ENCODE measurements at places on chromosomes 3 and 15.

DNA sequence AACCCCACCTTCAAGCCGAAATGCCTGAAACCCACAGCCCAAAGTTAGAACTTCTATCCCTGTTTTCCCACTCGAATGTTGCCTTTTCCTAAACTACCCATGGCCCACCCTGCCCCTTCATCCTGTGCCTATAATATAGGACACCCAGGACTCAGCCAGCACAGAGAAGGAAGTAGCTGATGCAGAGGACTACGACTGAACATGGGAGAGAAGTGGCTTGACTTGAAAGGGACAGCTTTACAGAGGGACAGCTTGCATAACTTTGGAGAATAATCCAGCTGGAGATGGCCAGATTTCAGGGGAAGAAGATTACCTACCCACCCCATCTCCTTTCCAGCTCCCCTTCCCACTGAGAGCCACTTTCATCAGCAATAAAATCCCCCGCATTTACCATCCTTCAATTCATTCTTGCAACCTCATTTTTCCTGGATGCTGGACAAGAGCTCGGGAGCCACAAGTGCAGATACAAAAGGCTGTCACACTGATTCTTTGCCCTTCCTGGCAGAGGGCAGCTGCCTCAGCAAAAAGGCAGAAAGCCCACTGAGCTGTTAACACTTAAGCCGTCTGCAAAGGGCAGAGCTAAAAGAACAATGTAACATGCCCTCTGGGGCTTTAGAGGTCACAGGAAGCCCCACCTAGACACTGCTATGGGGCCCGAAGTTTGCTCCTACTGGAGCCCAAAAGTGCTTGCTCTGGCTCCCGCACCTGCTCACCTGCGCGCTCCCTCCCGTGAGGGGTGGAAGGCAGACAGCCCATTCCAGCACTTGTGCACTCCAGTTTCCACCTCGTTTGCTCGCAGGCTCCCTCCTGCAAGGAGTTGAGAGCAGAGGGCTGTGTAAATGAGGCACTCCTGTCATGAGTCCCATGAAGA is 224.0 kb downstream of the TBC1D5 start:
- no peak overlapping the region for H3K27ac ChIP-seq
- H3K36me3 ChIP-seq, result no peaks in the 10 kb centered on the region
- H3K4me3 ChIP-seq, result no peak overlapping the region
- H3K4me1 ChIP-seq, result peaks cover 2% of the 10 kb centered on the region

DNA sequence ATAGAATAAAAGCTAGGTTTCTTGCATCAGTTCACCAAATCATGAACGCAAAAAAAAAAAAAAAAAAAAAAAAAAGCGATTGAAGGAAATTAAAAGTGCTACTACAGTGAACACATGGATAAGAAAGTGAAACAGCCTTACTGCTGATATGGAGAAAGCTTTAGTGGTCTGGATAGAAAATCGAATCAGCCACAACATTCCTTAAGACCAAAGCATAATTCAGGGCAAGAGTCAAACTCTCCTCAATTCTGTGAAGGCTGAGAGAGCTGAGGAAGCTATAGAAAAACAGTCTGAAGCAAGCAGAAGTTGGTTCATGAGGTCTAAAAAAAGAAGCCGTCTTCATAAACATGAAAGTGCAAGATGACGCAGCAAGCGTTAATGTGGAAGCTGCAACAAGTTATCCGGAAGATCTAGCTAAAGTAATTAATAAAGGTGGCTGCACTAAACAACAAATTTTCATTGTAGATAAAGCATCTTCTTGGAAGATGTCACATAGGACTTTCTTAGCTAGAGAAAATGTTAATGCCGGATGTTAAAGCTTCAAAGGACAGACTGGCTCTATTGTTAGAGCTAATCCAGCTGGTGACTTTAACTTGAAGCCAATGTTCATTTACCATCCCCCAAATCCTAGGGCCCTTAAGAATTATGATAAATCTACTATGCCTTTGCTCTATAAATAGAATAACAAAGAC is 19.2 kb downstream of the P3H2 start:
- H3K27me3 ChIP-seq, result no peaks in the 10 kb centered on the region
- H3K4me3 ChIP-seq, result no peak overlapping the region
- H3K4me1 ChIP-seq, result no peaks in the 10 kb centered on the region

DNA sequence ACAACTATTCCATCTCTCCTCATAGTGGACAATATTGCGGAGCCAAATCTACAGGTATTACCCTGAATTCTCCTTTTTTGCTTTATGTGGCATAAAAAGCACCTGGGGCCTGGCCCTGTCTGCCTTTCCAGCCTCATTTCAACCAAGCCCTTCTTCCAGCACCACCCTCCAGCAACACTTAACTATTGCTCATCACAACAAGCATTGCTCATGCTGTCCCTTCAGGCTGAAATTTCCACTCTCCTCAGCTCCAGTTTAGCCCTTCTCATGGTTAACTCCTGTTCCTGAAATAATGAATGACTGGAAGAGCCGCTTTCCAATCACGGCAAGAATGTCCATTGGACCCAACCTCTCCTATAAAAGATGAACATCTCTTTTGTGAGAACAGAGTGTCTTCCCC is 107.4 kb downstream of the P2RY1 start:
- no peak overlapping the region for H3K27ac ChIP-seq
- no peaks in the 10 kb centered on the region for H3K27me3 ChIP-seq
- peaks cover 2% of the 10 kb centered on the region for H3K4me1 ChIP-seq
- no peak overlapping the region for H3K4me3 ChIP-seq

GRCh38 chr3:16337856-16338540 is 73.0 kb downstream of the OXNAD1 start:
- no peaks in the 10 kb centered on the region for H3K27me3 ChIP-seq
- no peak overlapping the region for H3K27ac ChIP-seq
- peaks cover 3% of the 10 kb centered on the region for H3K36me3 ChIP-seq
- H3K4me3 ChIP-seq, result no peak overlapping the region
- DNase-seq, result no peak

GRCh38 chr15:93088200-93088980 is 621 bp downstream of the RGMA start:
- H3K4me1 ChIP-seq, result no peaks in the 10 kb centered on the region
- H3K27me3 ChIP-seq, result peaks cover 36% of the 10 kb centered on the region
- H3K4me3 ChIP-seq, result peak overlapping the region; percentile 61
- no peak overlapping the region for H3K27ac ChIP-seq
- H3K36me3 ChIP-seq, result no peaks in the 10 kb centered on the region

DNA sequence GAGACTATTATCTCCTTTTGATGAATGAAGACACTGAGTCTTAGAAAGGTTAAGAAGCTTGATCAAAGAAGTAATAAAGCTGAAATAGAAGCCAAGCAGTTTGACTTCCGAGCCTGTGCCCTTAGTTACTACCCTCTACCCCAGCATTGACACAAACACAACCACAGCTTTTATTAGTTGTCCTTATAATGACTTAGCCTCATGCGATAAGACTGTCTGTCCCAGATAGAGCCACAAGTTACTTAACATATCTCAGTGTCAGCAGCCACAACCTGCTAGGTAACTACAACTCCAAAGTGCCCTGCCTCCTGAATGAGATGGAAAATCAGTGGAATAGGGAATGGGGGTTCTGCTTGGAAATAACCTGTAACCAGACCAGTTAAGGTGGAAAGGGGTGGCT is 781.6 kb upstream of the CFAP20DC start:
- no peak for DNase-seq
- no peaks in the 10 kb centered on the region for H3K4me1 ChIP-seq
- no peaks in the 10 kb centered on the region for H3K36me3 ChIP-seq
- H3K27me3 ChIP-seq, result no peaks in the 10 kb centered on the region

DNA sequence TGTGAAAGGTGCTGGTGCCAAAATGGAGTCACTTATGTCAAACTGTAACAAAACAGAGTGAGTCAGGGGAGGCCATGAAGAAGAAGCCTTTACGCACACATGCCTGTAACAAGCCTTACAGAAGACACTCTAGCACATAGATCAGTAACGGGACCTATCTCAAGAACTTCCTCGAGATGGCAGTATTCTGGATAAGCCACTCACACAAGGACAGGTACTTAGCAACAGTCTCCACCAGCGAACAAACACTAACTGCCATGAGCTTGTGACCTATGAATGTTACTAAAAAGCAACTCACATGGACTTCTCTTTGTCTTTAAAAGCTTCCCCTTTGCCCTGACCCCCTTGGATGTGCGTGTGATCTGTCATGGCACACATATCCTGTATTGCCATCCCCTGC is 235.1 kb downstream of the CD47 start:
- no peaks in the 10 kb centered on the region for H3K36me3 ChIP-seq
- no peak for DNase-seq
- H3K4me3 ChIP-seq, result no peak overlapping the region
- no peaks in the 10 kb centered on the region for H3K27me3 ChIP-seq
- H3K27ac ChIP-seq, result no peak overlapping the region
